Omental fat pad (tissue), 4 donors: ENCODE measurements at places on chromosomes 5 and 9.

- DNase-seq: no peak
These were observed 4.7 kb upstream of the CPEB4 start for GRCh38 chr5:173883347-173883924.

DNA sequence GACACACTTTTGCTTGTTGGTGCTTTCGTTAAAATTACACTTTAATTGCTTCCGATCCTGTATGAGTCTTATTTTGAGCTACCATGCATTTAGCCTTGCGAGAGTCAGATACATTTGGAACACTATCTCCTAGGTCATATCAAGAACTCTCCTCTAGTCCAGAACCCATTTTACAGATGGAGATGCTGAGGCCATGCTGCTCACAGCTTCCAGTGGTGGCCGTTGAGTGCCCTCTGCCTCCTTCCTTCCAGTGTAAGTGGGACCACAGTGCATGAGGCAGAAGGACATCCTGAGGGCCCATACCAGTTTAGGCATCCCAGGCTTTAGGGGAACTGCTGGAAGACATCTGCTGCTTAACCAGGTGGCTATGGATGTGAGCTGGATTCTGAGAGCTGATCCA lies 6.9 kb downstream of the CCNI2 start:
- DNase-seq: no peak

DNA sequence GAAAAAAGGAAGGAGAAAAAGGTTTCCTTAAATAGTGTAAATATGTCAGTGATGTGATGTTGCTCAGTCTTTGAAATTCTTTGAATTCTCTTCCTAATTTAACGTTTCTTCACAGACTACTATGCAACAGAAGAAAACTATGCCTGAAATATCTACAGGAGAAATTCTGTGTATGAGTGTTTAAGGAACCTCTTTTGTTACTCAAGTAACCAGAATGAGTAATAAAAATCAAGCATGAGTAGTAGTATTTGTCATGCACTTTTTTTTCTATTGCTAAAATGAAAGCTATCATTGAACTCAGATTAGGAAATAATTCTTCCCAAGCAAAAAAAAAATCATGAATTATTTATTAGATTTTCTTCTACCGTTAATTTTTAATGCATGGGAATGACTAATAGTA lies 20.3 kb upstream of the THG1L start:
- no peak for DNase-seq

GRCh38 chr5:56075361-56075760 lies 80.6 kb upstream of the IL6ST start:
- DNase-seq: no peak

- DNase-seq: no peak
These were observed at the start of gene FOXD1 for GRCh38 chr5:73448463-73449136. TSS of gene FOXD1 (minus strand) at chr5:73448777. CDS start at chr5:73448362, 415 bp downstream.

GRCh38 chr9:16680541-16680940 lies 189.9 kb downstream of the BNC2 start:
- DNase-seq: no peak
